ENCODE measurements at places on chromosomes 6 and 20. TPM values are rescaled to one million over a fixed set of nuclear protein-coding genes. Genes with fewer than 3 reads are reported as not detected.

The NT5E gene
- 44.9 TPM for total RNA-seq

The ZC2HC1B gene
- total RNA-seq: not detected

The HLA-DPB1 gene
- total RNA-seq: not detected

The PRPF6 gene
- 57.1 TPM for total RNA-seq

The SOX18 gene
- 2.3 TPM for total RNA-seq

The C6orf58 gene
- 0.14 TPM for total RNA-seq

The AURKA gene
- total RNA-seq: 121 TPM

The CRISP2 gene
- not detected for total RNA-seq

The SLC2A10 gene
- total RNA-seq: not detected

The ELOVL2 gene
- total RNA-seq: 6.6 TPM

The MOG gene
- total RNA-seq: not detected

The RHAG gene
- total RNA-seq: 0.07 TPM

The HDGFL1 gene
- total RNA-seq: not detected

The RAET1L gene
- 0.25 TPM for total RNA-seq

The HTR1E gene
- not detected for total RNA-seq

The ELOVL4 gene
- total RNA-seq: 1.5 TPM

The SMLR1 gene
- not detected for total RNA-seq

The BPIFB1 gene
- 0.14 TPM for total RNA-seq

The PAX1 gene
- not detected for total RNA-seq

The LY6G6C gene
- total RNA-seq: not detected

The DTNBP1 gene
- 13.3 TPM for total RNA-seq

The PHACTR1 gene
- not detected for total RNA-seq

The BNIP5 gene
- not detected for total RNA-seq

The NHSL1 gene
- 2.7 TPM for total RNA-seq

The SLC17A2 gene
- not detected for total RNA-seq

The FGD2 gene
- not detected for total RNA-seq

The PGBD1 gene
- 5.3 TPM for total RNA-seq

The OR2J3 gene
- not detected for total RNA-seq

The SLC25A27 gene
- total RNA-seq: 0.09 TPM

The ZBP1 gene
- 0.07 TPM for total RNA-seq

The CTAGE9 gene
- not detected for total RNA-seq

The FUT9 gene
- total RNA-seq: not detected

The RIMS1 gene
- total RNA-seq: not detected

The SLC35D3 gene
- total RNA-seq: 0.07 TPM

The TCF19 gene
- 13.2 TPM for total RNA-seq

The HLA-DQB2 gene
- total RNA-seq: not detected

The PTK6 gene
- total RNA-seq: 2.4 TPM

The KHDC3L gene
- total RNA-seq: not detected

The METTL24 gene
- total RNA-seq: not detected

The KCNK15 gene
- 0.62 TPM for total RNA-seq

The UBE2C gene
- total RNA-seq: 241 TPM

The EYA2 gene
- 3.2 TPM for total RNA-seq

The ATG5 gene
- 23.0 TPM for total RNA-seq

The MACROD2 gene
- 1.1 TPM for total RNA-seq

The IMPG1 gene
- not detected for total RNA-seq

The ECT2L gene
- total RNA-seq: not detected

The PAK5 gene
- not detected for total RNA-seq

The AVP gene
- not detected for total RNA-seq

The LY86 gene
- total RNA-seq: not detected

The DSN1 gene
- total RNA-seq: 23.4 TPM

The DEFB119 gene
- not detected for total RNA-seq

The WFDC12 gene
- total RNA-seq: not detected

The TREM2 gene
- total RNA-seq: not detected

The SOX12 gene
- 27.9 TPM for total RNA-seq

The FAM217A gene
- total RNA-seq: not detected

All from A549 treated with CpdA at 1 μM for 4 hours (cell line).